CD4-positive, CD25-positive, alpha-beta regulatory T cell (primary cell): ENCODE measurements at places on chromosomes 12 and 14. TPM values are rescaled to one million over a fixed set of nuclear protein-coding genes. Genes with fewer than 3 reads are reported as not detected.

The KCNH5 gene
- not detected for total RNA-seq

The SLC17A8 gene
- not detected for total RNA-seq

The GDF11 gene
- total RNA-seq, result 7.4 TPM

The ANO4 gene
- not detected for total RNA-seq

The PRICKLE1 gene
- total RNA-seq, result 2.2 TPM

The JKAMP gene
- total RNA-seq, result 21.0 TPM

The GPRC5D gene
- not detected for total RNA-seq

The LRRC43 gene
- not detected for total RNA-seq

The SLC25A47 gene
- not detected for total RNA-seq

The STAB2 gene
- not detected for total RNA-seq

The SPTB gene
- 0.91 TPM for total RNA-seq

The CCDC175 gene
- total RNA-seq, result 0.22 TPM

The TAS2R10 gene
- total RNA-seq, result not detected

The MYH6 gene
- total RNA-seq, result not detected

The C12orf50 gene
- 0.15 TPM for total RNA-seq

The RFX4 gene
- not detected for total RNA-seq

The TMEM116 gene
- total RNA-seq, result 20.2 TPM

The KLRC4 gene
- total RNA-seq, result not detected

The ABCC9 gene
- not detected for total RNA-seq
